ENCODE measurements at places on chromosomes 7 and 10.

- no peak for DNase-seq
Measured at GRCh38 chr7:12137283-12137682, 73.8 kb upstream of the TMEM106B start.

DNA sequence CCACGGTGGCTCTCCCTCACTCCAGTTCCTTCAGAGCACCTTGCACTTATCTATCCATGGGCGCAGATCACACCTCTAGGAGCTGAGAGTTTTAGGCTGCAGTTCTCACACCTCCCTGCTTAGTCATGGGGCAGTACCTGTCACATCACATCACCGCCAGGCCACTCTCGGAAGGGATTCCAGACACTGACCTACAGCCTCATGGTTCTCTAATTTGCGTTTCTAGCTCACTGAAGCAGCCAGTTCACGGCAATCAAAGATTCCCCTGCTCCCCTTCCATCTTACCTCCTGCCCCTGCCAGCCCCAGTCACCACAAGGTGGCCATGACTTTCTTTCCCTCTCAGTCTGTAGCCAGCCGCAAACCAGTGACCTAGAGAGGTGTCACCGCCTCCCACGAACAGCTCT lies 34.2 kb downstream of the ADRB1 start:
- DNase-seq, result no peak

- DNase-seq, result no peak
Measured at GRCh38 chr7:92674379-92674778, 84.2 kb upstream of the FAM133B start.

GRCh38 chr10:126640401-126640800 lies 30.1 kb downstream of the C10orf90 start:
- no peak for DNase-seq

GRCh38 chr10:91708174-91708861 lies 75.4 kb upstream of the PPP1R3C start:
- no peak for DNase-seq

DNA sequence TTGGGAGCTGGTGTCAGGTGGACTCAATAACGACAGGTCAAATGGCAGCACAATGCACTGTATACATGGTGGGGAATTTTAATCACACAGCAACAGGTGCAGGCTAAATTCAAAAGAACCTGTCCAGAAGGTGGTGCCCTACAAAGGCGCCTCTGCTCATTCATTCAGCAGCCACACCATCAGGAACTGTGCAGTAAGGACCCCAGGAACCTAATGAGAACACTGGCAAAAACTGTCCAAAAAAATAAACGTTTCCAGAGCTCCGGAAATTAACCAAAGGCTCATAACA lies 21.9 kb upstream of the CRYGN start:
- no peak for DNase-seq

- DNase-seq, result no peak
Measured at GRCh38 chr10:17693009-17693408, 49.1 kb downstream of the STAM start.

GRCh38 chr10:116683166-116683565 lies 59.2 kb downstream of the HSPA12A start:
- DNase-seq, result no peak

- no peak for DNase-seq
Measured at GRCh38 chr10:118449521-118449920, 107.4 kb upstream of the FAM204A start.

GRCh38 chr10:133528296-133528844 lies 1.2 kb downstream of the CYP2E1 start:
- no peak for DNase-seq

DNA sequence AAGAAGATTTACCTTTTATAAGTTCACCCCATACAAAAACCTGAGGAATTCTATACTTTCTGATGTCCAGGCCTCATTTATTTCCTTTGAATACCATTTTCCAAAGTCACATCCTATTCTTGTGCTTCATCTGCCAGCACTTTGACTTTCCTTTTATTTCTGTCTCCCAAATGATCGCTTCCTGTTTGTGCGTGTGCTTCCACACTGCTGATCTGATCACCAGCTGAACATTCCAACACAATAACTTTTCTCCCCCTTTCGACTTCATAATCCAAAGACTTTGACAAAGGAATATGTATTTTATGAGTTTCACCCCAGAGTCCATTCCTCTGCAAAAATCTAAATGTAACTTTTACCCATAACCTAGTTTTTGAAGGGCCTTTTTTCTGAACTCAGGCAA lies 3.1 kb downstream of the ELAPOR2 start:
- no peak for DNase-seq

- no peak for DNase-seq
Measured at GRCh38 chr7:133369130-133369529, 116.3 kb downstream of the EXOC4 start.

DNA sequence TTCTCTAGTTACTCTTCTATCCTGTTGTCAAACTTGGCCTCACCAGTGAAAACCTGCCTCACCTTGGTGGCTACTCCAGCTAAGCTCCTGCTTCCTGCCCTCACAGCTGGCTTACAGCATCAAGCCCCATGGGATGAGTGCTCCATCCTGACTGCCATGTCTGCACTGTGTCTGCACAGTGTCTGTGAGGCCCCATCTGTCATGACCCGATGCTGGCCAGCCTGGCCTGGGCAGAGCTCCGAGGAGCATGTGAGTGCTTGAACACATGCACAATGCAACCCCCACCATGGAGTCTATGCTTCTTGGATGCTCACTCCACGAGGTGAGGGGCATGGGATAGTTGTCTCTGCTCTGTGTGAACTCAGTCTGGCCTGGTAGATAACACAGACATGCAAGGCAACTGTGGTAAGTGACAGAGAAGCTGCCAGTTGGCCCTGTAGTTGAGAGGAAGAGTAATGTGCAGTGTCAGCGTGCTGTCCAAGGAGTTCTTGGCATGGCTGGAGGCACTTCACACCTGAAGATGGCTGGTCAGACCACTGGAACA lies 207.1 kb upstream of the ZNF32 start:
- DNase-seq, result no peak

DNA sequence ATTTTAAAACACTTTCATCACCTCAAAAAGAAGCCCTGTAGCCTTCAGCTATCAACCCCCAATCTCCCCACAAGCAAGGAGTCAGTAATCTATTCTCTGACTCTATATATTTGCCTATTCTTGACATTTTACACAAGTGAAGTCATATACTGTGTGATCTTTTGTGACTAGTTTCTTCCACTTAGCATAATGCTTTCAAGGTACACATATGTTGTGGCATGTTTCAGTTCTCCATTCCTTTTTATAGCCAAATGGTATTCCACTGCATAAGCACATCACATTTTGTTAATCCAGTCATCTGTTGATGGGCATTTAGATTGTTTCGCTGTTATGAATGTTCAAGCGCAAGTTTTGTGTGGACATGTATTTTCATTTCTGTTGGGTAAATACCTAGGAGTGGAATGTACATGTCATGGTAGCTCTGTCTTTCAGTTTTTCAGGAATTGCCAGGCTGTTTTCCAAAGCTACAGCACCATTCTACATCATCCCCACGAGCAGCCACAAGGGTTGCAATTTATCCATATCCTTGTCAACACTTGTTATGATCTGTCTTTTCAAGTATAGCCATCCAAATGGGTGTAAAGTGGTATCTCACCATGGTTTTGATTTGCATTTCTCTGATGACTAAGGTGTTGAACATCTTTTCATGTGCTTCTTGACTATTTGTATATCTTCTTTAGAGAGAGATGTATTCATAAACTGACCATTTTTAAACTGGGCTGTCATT lies 405.6 kb downstream of the KCNMA1 start:
- no peak for DNase-seq

DNA sequence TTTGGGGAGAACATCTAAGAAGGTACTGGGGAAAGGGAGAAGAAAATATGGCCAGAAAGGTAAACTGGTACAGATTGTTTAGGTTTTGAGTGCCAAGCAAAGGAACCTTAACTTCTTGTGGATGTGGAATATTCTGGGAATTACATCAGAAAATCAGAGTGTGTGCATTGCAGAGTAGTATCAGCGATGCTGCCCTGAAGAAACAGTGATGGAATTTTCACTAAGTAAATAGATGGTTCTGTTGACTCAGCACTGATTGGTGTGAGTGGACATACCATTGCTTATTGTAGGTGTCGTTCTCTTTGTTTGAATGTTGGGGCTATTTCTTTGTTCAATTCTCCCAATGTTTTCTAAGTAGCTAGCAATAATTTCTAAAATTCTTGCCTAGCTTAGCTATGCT lies 24.4 kb upstream of the AKR1B1 start:
- no peak for DNase-seq

DNA sequence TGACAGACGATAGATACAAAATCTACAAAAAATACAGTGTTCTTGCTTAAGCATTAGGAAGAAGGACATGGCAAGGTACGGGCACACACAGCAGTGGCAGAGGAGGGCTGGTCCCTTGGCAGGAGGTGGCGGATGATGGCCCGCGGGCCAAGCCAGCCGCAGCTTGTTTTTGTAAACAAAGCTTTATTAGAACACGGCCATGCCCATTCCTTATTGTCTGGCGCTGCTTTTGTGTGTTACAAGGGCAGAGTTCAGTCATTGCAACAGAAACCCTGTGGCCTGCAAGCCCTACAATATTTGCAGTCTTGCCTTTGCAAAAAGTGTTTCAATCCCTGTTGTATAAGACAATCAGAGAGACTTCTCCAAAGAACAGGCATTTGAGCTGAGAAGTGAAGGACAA lies 30.7 kb downstream of the FGFR2 start:
- DNase-seq, result no peak

- DNase-seq, result no peak
Measured at GRCh38 chr7:118153551-118154177, 30.3 kb upstream of the LSM8 start.

GRCh38 chr10:70541736-70542564 lies 60.6 kb downstream of the PRF1 start:
- no peak for DNase-seq

DNA sequence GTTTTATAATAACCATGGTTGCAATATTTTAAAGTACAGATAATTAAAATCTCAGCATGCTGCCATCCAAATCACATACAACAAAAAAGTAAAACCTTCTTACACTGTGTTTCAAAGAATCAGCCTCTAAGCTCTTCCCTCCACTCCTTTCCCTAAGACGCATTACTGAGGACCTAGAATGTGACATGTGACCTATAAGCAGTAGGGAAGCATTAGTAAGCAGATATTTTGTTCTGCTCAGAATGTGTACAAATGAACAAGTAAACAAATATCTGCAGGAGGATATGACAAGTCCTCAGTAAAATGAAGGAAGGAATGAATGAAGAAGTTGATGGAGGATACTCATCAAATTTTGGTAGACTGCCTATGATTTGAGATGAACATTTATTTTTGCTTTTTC lies 49.1 kb downstream of the RAB11FIP2 start:
- DNase-seq, result no peak

DNA sequence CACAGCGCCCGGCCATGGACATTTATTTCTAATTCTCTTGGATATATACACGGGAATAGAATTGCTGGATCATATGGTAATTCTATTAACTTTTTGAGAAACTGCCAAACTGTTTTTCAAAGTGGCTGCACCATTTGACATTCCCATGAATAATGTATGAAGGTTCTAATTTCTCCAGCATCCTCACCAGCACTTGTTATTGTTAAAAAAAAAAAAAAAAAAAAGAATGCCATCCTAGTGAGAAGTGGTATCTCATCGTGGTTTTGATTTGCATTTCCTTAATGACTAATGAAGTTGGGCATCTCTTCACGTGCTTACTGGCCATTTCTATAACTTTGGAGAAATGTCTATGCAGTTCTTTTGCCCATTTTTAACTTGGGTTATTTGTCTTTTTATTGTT lies 13.5 kb downstream of the CNNM2 start:
- no peak for DNase-seq

- no peak for DNase-seq
Measured at GRCh38 chr7:14747701-14748100, 154.8 kb downstream of the DGKB start.

- DNase-seq, result no peak
Measured at GRCh38 chr7:23074443-23075261, 30.9 kb upstream of the KLHL7 start.

DNA sequence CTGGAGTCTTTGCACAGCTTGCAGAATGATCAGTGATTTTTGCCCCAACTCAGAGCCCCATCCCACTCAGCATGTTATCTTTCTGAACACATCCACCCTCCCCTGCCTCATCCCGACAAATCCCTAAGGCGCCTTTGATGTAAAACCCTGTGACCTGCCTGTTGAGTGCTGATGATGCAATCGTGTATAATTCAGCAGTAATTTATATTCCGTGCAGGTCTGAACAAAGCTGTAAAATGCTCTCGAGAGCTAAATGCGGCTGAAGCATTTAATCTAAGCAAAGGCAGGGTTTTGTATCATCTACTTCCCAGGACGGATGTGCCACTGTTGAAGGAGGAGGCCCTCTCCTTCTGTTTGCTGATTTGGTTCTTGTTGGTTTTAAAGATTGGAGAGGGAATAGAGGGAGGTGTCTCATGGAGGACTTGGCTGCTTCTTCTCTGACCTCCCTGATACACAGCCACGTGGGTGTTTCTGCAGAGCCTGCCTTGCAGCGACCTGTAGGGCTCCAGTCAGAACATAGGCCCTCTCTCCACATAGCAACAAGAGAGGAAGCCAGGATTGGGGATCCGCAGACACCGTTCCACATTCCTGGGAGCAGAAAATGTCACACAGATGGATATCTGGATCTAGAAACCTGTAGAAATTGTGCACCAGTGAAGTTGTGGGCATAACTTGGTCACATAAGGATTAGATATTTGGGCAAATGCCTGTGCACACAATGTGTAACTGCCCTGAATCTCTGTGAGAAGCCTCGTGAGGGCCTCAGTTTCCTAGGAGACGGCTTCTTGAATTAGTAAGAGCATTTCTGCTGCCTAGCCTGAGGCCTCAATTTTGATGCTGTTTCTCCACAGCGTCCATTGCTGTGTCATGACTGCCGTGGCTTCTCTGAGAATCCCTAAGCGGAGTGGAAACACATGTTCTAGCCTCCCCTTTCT lies 90.2 kb upstream of the AGK start:
- no peak for DNase-seq

GRCh38 chr10:106768204-106768603 lies 396.3 kb downstream of the SORCS1 start:
- no peak for DNase-seq

GRCh38 chr10:69655868-69656555 lies 26.0 kb downstream of the FAM241B start:
- DNase-seq, result no peak

DNA sequence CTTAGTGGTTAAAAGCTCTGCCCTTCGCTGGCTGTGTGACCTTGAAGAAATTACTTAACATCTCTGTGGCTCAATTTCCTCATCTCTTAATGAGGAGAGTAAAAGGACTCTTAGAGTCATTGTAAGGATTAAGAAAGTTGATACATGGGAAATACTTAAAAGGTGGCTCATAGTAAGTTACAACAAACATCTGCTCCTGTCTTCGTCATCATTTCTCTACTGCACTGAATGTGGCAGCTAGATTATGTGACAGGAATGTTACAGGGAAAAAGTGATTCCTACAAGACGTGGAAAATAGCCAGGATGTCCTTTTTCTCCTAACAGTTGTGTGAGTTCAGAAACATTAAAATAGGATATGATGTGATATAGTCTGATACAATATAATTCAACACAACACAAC lies 184.7 kb downstream of the FRMD4A start:
- no peak for DNase-seq
